Progenitor cell of endocrine pancreas (in vitro differentiated cells): ENCODE measurements at places on chromosomes 6 and 20.
A peak's percentile ranks its signal among the peaks of the same experiment; 100 is the strongest.

DNA sequence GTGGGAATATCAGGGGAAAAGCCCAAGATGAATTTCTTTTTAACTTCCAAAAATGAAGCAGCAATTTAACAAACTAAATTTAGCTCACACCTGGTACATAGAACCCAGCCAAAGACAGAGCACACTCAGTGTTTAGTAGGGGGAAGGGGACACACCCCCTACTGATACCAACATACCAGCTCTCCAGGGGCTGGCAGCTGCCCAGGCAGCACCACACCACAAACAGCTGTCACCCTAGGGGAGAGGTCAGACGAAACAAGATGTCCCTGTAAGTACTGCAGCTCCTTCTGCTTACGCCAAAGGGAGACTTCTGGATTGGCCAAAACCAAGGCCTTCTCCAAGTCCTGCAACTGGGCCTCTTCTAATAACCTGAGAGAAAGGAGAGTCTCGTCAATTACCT lies 26.0 kb downstream of the MDN1 start:
- no peak for DNase-seq

DNA sequence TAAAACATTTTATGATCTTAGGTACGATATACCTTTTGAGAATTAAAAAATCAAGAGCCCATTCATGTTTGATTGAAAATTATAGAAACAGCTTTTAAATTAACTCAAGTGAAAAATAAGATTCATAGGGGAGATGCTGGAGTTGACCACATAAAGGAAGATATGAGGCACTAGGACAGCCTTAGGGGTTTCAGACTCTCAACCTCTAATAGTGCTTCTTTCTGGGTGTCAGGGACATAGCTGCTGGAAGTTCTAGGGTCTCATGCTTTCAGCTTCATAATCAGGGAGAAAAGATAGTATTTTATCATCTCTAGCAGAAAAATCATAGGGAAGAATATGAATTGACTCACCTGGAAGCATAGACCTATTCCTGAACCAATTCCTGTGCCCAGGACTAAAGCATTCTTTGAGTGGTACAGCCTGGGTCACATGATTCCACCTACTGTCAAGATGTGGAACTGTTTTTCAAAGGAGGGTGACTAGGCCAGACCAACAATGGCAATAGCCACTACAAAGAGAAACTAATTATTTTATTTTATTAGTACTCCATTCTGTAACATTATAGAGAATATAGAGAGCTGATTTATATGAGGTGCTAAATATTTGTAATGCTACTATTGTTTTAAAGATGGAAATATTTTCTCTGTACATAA lies 27.8 kb upstream of the CENPW start:
- DNase-seq, result no peak

DNA sequence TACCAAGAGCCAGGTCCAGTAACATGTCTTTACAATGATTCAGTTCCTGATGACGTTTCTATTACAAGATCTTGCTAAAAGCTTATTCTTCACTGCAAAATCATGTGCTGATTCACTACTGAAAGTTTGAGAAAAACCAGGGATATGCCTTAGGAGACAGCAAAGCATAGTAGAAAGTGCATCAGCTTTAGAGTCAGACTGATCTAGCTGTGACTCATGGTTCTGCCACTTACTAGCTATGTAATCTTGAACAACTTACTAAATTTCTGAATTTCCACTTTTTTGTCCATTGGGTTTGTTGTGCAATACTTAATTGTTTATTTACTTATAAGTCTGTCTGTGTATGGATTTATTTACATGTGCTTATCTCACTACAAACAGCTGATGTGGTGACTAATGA lies 198.5 kb upstream of the RSPO3 start:
- no peak for DNase-seq

GRCh38 chr20:60210779-60211617 lies 252.8 kb downstream of the CDH26 start:
- DNase-seq, result peak; percentile 61

DNA sequence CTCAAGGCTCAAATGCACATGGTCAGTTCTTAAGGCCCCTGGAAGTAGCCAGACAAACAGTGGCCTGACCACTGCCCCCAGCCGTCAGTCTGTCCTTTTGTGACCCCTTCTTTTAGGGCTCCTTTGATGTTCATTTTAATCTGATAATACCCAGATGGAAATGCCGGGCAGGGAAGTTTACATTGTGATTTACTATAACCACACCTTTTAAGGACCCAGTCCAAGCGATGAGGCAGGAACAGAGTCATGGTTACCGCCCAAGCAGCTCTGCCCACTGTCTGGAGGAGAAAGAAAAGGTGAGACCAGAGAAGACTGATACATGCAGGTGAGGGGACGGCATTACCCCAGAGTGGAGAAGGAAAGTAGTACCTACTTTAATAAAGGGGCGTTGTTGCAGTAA lies 110.6 kb downstream of the PLEKHG1 start:
- DNase-seq, result no peak

- DNase-seq, result no peak
These were observed 27.1 kb downstream of the NCOA5 start for GRCh38 chr20:46062621-46063020.

DNA sequence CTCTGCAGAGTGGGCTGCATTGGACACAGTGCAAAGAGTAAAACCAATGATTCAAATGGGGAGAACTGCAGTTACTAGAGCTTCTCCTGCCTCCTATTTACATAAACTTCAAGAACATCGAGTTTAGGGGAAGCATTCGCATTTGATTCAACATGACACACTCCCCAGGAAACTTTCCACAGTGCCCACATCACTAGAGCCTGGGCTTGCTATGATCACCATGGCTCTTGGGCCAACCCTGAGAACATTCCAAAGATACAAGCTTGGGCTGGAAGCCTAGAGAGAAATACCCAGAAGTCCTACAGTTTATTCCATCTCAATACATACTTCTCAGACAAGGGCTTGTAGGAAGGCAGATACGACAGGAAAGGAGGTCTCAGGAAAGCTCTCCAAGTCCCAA lies 337.9 kb downstream of the CD83 start:
- DNase-seq, result no peak

GRCh38 chr6:113719545-113719944 lies 137.6 kb upstream of the MARCKS start:
- no peak for DNase-seq
